ENCODE measurements at places on chromosomes 13 and 19.
A peak's percentile ranks its signal among the peaks of the same experiment; 100 is the strongest.

GRCh38 chr13:32881074-32881776, 135.0 kb upstream of the KL start:
- H3K4me1 ChIP-seq = peaks cover 28% of the 10 kb centered on the region
- no peaks in the 10 kb centered on the region for H3K27me3 ChIP-seq
- H3K36me3 ChIP-seq = no peaks in the 10 kb centered on the region
- DNase-seq = peak; percentile 56
- peak overlapping the region; percentile 79 for H3K27ac ChIP-seq

- no peak overlapping the region for H3K4me3 ChIP-seq
- peaks cover 19% of the 10 kb centered on the region for H3K27me3 ChIP-seq
- no peaks in the 10 kb centered on the region for H3K4me1 ChIP-seq
- no peaks in the 10 kb centered on the region for H3K36me3 ChIP-seq
- H3K27ac ChIP-seq = no peak overlapping the region
Observed at GRCh38 chr13:41384749-41385503, 72.4 kb upstream of the RGCC start.

- no peak overlapping the region for H3K27ac ChIP-seq
- peaks cover 6% of the 10 kb centered on the region for H3K36me3 ChIP-seq
- peaks cover 37% of the 10 kb centered on the region for H3K4me1 ChIP-seq
- no peaks in the 10 kb centered on the region for H3K27me3 ChIP-seq
Observed at GRCh38 chr13:51605698-51606097, 21.4 kb downstream of the WDFY2 start.

- H3K27me3 ChIP-seq = no peaks in the 10 kb centered on the region
- DNase-seq = peak; percentile 87
- H3K4me1 ChIP-seq = peaks cover 14% of the 10 kb centered on the region
- H3K27ac ChIP-seq = no peak overlapping the region
Observed at GRCh38 chr19:47370045-47370611, 21.0 kb downstream of the DHX34 start.

- H3K36me3 ChIP-seq = peaks cover 6% of the 10 kb centered on the region
- peaks cover 6% of the 10 kb centered on the region for H3K4me1 ChIP-seq
- no peak overlapping the region for H3K4me3 ChIP-seq
- DNase-seq = no peak
- no peaks in the 10 kb centered on the region for H3K27me3 ChIP-seq
Observed at GRCh38 chr19:2381148-2381820, 21.2 kb downstream of the TMPRSS9 start.

- peak; percentile 45 for DNase-seq
- H3K36me3 ChIP-seq = peaks cover 14% of the 10 kb centered on the region
- H3K27ac ChIP-seq = peak overlapping the region; percentile 12
- no peak overlapping the region for H3K4me3 ChIP-seq
- peaks cover 10% of the 10 kb centered on the region for H3K4me1 ChIP-seq
- H3K27me3 ChIP-seq = no peaks in the 10 kb centered on the region
Observed at GRCh38 chr19:32343550-32344262, 1.7 kb upstream of the ZNF507 start.

DNA sequence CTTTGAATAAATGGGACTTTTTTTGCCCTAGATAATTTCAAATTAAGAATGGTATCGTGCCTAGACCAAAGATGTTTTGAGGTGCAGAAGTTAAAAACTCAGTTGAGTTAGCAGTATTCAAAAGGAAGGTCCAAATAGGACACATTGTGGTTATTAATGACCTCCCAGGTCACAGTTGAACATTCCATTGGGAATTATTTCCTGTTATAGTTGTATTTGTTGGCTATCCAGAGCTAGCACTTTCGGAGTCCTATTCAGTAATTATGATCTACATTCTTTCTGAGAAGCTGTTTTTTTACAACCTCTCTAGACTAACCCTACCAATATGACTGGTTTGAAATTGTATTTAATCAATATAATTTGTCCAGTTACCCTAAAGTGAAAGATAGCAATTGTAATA, 83.7 kb downstream of the MAB21L1 start:
- H3K27ac ChIP-seq = no peak overlapping the region
- no peaks in the 10 kb centered on the region for H3K27me3 ChIP-seq
- H3K36me3 ChIP-seq = no peaks in the 10 kb centered on the region
- no peak overlapping the region for H3K4me3 ChIP-seq

- H3K36me3 ChIP-seq = no peaks in the 10 kb centered on the region
- DNase-seq = peak; percentile 51
- H3K4me1 ChIP-seq = peaks cover 14% of the 10 kb centered on the region
- H3K4me3 ChIP-seq = no peak overlapping the region
- no peaks in the 10 kb centered on the region for H3K27me3 ChIP-seq
Observed at GRCh38 chr19:5547881-5548280, 19.9 kb downstream of the TINCR start.

DNA sequence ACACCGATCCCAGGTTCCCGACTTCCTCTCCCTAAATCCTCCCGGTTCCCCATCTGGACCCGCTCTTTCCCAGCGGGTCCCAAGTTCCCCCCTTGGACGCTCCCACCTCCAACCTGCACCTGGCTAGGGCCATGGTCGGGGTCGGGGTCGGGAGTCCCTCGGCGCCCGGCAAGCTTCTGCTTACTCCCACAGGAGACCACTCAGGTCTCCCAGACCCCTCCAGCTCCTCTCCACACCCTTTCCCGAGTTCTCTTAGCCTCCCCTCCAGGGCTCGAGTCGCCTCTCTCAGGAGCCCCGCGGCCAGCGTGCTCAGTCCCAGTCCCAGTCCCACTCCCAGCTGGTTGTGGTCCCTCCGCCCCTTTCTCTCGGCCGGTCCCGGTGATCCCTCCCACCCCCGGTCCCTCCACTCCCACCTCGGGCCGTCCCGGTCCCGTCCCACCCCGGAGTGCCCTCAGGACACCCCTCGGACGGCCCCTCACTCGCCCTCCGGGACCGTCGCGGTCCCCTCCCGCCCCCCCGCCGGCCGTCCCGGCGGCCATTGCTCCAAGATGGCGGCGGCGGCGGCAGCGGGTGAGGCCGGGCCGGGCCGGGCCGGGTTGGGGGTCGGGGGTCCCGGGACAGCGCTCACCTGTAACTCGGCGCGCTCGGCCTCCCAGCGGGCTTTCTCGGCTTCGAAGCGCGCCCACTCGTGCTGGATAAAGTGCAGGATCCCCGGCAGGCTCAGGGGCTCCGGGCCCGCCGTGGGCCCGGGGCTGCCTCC, at the start of gene FKRP:
Gene FKRP, plus strand, starts transcription at position 537 of the 760 bp plus-strand sequence. CDS start 9,394 bp downstream, outside the sequence.
- no peak for DNase-seq
- H3K4me3 ChIP-seq = peak within 1 kb of the TSS; percentile 97
- H3K4me1 ChIP-seq = peaks cover 22% of the 10 kb centered on the region
- peak within 1 kb of the TSS; percentile 88 for H3K27ac ChIP-seq
- peaks cover 25% of the 10 kb centered on the region for H3K36me3 ChIP-seq

DNA sequence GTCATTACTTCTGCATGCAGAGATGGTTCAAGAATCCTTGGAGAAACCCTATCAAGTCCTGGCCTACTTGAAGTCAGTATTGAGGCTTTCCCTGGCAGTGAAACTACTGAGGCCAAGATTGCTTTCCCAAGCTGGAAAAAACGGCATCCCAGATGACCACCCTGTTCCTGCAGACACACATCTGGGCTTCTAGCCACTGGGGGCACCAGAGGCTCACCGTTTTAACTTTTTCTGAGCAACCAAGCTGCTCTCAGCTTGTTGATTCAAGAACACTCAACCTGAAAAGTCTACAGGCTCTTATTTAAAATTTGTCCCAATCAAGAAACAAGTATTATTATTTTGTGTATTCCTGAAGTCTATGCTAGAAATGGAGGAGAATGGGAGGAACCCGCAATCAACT, 66.6 kb downstream of the SPRYD7 start:
- no peak overlapping the region for H3K4me3 ChIP-seq
- peaks cover 4% of the 10 kb centered on the region for H3K36me3 ChIP-seq
- no peaks in the 10 kb centered on the region for H3K27me3 ChIP-seq

GRCh38 chr13:26022538-26023292, 29.1 kb downstream of the SHISA2 start:
- peak overlapping the region; percentile 37 for H3K27ac ChIP-seq
- peaks cover 53% of the 10 kb centered on the region for H3K4me1 ChIP-seq
- no peaks in the 10 kb centered on the region for H3K36me3 ChIP-seq

- peak overlapping the region; percentile 48 for H3K4me3 ChIP-seq
- H3K27me3 ChIP-seq = no peaks in the 10 kb centered on the region
- peaks cover 13% of the 10 kb centered on the region for H3K4me1 ChIP-seq
- peak overlapping the region; percentile 14 for H3K27ac ChIP-seq
Observed at GRCh38 chr13:104314926-104315535, 1248.8 kb upstream of the SLC10A2 start.

GRCh38 chr13:63011996-63012395, 1596.3 kb upstream of the PCDH20 start:
- no peak overlapping the region for H3K27ac ChIP-seq
- no peaks in the 10 kb centered on the region for H3K36me3 ChIP-seq
- no peaks in the 10 kb centered on the region for H3K27me3 ChIP-seq
- no peak for DNase-seq
- H3K4me1 ChIP-seq = no peaks in the 10 kb centered on the region
- H3K4me3 ChIP-seq = no peak overlapping the region

- H3K27me3 ChIP-seq = no peaks in the 10 kb centered on the region
- H3K36me3 ChIP-seq = peaks cover 16% of the 10 kb centered on the region
- H3K4me1 ChIP-seq = peaks cover 5% of the 10 kb centered on the region
Observed at GRCh38 chr13:95642028-95642621, 2.4 kb downstream of the DZIP1 start.

DNA sequence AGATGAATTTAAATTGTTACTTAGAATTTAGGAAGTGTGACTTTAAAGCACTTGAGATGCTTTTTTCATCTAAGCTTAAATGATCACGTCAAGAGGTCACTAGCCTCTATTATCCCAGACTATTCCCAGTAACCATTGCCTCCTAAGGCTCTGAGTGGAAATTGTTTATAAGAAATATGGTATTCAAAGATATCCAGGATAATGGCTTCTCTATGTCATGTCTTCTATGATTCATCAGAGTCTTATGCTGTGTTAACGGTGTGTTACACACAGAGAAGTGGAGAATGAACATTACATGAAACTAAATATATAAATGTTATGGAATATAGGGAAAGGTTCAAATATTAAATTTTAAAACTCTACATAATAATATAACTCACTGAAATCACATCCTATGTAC, 79.8 kb upstream of the NBEA start:
- no peak for DNase-seq
- H3K4me1 ChIP-seq = peaks cover 7% of the 10 kb centered on the region
- H3K27me3 ChIP-seq = no peaks in the 10 kb centered on the region
- H3K27ac ChIP-seq = no peak overlapping the region
- H3K4me3 ChIP-seq = no peak overlapping the region

DNA sequence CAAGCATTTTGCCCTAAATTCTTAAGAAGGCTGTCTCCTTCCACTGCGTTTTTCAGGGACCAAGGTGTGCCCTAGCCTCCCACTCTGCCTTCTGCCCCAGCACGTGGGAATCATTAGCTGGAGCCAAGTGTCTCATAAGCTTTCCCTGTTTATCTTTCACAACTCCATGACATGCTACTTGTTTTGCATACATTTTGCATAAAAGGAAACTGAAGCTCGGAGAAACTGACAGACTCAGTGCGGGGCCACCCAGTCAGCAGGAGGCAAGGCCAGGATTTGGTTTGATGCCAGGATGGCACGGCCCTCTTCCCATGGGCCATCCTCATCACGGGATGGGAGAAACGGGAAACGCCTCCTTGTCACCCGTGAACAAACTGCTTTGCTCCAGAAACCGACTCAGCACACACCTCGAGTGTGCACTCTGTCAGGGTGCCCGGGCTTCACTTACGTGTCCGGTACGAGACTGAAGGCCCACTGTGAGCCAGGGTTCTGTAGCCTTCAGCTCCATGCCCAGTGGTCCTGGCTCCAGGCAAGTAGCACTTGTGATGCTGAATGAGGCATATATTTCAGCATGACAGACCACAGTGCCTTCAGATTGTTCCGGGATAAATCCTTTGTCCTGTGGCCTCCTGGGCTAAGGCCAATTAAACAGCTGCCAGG, 9.6 kb downstream of the CEBPA start:
- no peaks in the 10 kb centered on the region for H3K27me3 ChIP-seq
- peaks cover 15% of the 10 kb centered on the region for H3K4me1 ChIP-seq
- peak; percentile 87 for DNase-seq
- H3K4me3 ChIP-seq = no peak overlapping the region
- no peaks in the 10 kb centered on the region for H3K36me3 ChIP-seq
- H3K27ac ChIP-seq = peak overlapping the region; percentile 16

DNA sequence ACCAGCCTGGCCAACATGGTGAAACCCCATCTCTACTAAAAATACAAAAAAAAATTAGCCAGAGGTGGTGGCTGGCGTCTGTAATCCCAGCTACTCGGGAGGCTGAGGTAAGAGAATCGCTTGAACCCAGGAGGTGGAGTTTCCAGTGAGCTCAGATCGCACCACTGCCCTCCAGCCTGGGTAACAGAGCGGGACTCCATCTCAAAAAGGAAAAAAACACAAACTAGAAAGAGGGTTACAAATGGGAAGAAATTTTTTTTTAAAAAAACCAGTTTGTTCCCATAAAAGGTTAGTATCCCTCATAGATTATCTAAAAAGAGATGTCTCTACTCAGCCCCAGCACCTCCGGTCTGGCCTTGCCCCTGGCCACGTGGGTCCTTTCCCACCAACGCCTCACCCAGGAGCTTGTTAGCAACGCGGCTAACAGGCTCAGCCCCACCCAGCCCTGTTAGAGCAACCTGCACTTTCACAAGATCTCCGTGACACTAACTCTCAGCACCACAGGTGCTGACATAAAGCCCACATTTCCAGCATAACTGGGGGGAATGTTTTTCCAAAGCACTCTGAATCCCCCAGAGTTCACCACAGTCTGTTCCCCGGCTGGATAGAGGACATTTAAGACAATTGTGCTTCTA, 4.3 kb downstream of the DMKN start:
- no peaks in the 10 kb centered on the region for H3K27me3 ChIP-seq
- peak overlapping the region; percentile 74 for H3K4me3 ChIP-seq
- peak; percentile 79 for DNase-seq
- peaks cover 15% of the 10 kb centered on the region for H3K4me1 ChIP-seq
- H3K27ac ChIP-seq = peak overlapping the region; percentile 75
- H3K36me3 ChIP-seq = peaks cover 18% of the 10 kb centered on the region

- no peaks in the 10 kb centered on the region for H3K27me3 ChIP-seq
- H3K4me3 ChIP-seq = no peak overlapping the region
- DNase-seq = no peak
- H3K36me3 ChIP-seq = no peaks in the 10 kb centered on the region
- H3K4me1 ChIP-seq = no peaks in the 10 kb centered on the region
- no peak overlapping the region for H3K27ac ChIP-seq
Observed at GRCh38 chr13:38830442-38831045, 143.7 kb downstream of the FREM2 start.

- peak overlapping the region; percentile 16 for H3K27ac ChIP-seq
- peak overlapping the region; percentile 76 for H3K4me3 ChIP-seq
- peak; percentile 0 for DNase-seq
- H3K4me1 ChIP-seq = no peaks in the 10 kb centered on the region
- H3K36me3 ChIP-seq = no peaks in the 10 kb centered on the region
- H3K27me3 ChIP-seq = no peaks in the 10 kb centered on the region
Observed at GRCh38 chr13:22915442-22916082, 265.2 kb upstream of the SGCG start.

- peaks cover 32% of the 10 kb centered on the region for H3K27me3 ChIP-seq
- no peak overlapping the region for H3K4me3 ChIP-seq
- no peaks in the 10 kb centered on the region for H3K36me3 ChIP-seq
- H3K4me1 ChIP-seq = no peaks in the 10 kb centered on the region
- DNase-seq = no peak
Observed at GRCh38 chr19:50710094-50710493, 9.5 kb downstream of the SHANK1 start.

Measured in MCF 10A (cell line).